ENCODE measurements at places on chromosomes 6 and 20. TPM values are rescaled to one million over a fixed set of nuclear protein-coding genes. Genes with fewer than 3 reads are reported as not detected.
A peak's percentile ranks its signal among the peaks of the same experiment; 100 is the strongest.

GRCh38 chr6:157264701-157265100 lies 58.6 kb downstream of the TMEM242 start:
- no peak overlapping the region for H3K27ac ChIP-seq
- peaks cover 14% of the 10 kb centered on the region for H3K27me3 ChIP-seq
- no peaks in the 10 kb centered on the region for H3K4me1 ChIP-seq
- H3K36me3 ChIP-seq: no peaks in the 10 kb centered on the region
- H3K4me3 ChIP-seq: no peak overlapping the region

- peaks cover 100% of the 10 kb centered on the region for H3K36me3 ChIP-seq
- peak overlapping the region; percentile 88 for H3K4me3 ChIP-seq
- H3K4me1 ChIP-seq: peaks cover 91% of the 10 kb centered on the region
- H3K27ac ChIP-seq: peak overlapping the region; percentile 97
Observed at GRCh38 chr20:57693670-57694329, 16.0 kb downstream of the PMEPA1 start.

DNA sequence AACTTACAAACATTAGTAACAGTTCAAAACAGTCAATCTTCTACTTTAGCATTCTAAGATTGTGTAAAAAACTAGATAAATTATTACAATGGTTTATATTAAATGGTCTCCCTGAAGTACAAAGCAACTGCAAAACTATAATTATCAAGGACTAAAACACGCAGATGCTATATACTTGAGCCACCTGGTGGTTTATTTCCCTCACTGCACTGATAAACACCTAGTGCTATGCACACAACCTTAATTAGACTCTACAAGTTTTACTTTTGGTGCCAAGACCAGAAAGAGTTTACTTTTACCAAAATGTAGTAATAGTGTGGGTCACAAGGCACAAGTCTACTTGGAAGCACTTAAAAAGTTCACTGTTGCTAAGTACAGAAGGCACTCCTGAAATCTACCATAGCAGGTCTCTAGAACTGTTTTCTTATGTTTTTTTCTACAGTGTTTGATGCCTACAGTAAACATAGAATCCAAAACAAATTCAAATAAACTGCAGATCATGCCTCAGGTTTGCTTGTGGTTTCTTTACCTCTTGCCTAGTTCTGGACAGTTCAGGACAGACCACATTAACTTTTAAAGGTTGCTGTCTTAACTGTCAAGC lies 49.2 kb downstream of the GMDS start:
- H3K27me3 ChIP-seq: no peaks in the 10 kb centered on the region
- peak; percentile 30 for DNase-seq
- no peak overlapping the region for H3K4me3 ChIP-seq
- H3K36me3 ChIP-seq: no peaks in the 10 kb centered on the region

- DNase-seq: peak; percentile 91
- H3K36me3 ChIP-seq: peaks cover 44% of the 10 kb centered on the region
- H3K27ac ChIP-seq: peak overlapping the region; percentile 91
Observed at GRCh38 chr6:27545271-27546046, 72.6 kb upstream of the ZNF184 start.

GRCh38 chr6:54860132-54860531 lies 13.6 kb downstream of the FAM83B start:
- H3K36me3 ChIP-seq: peaks cover 12% of the 10 kb centered on the region
- no peaks in the 10 kb centered on the region for H3K27me3 ChIP-seq
- H3K27ac ChIP-seq: peak overlapping the region; percentile 98
- DNase-seq: no peak
- peak overlapping the region; percentile 40 for H3K4me3 ChIP-seq
- peaks cover 69% of the 10 kb centered on the region for H3K4me1 ChIP-seq

DNA sequence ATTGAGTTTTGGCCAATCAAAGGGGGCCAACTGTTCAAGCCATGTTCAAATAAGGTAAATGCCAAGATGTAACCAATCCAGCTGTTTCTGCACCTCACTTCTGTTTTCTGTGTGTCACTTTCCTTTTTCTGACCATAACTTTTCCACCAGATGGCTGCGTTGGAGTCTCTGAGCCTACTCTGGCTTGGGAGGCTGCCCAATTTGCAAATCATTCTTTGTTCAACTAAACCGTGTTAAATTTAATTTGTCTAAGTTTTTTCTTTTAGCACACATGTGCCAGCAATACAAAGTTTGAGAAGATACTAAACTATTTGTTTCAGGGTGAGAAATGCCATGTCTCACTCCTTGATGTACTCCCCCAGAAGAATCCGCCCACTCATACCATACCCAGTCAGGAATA lies 52.1 kb downstream of the IYD start:
- H3K4me1 ChIP-seq: peaks cover 18% of the 10 kb centered on the region
- no peaks in the 10 kb centered on the region for H3K27me3 ChIP-seq
- H3K27ac ChIP-seq: no peak overlapping the region
- peaks cover 8% of the 10 kb centered on the region for H3K36me3 ChIP-seq
- no peak overlapping the region for H3K4me3 ChIP-seq

- no peak overlapping the region for H3K4me3 ChIP-seq
- H3K27ac ChIP-seq: no peak overlapping the region
- DNase-seq: no peak
- no peaks in the 10 kb centered on the region for H3K27me3 ChIP-seq
Observed at GRCh38 chr6:48733581-48733980, 622.6 kb upstream of the PTCHD4 start.

GRCh38 chr6:161266513-161267230 lies 7.2 kb downstream of the AGPAT4 start:
- peaks cover 4% of the 10 kb centered on the region for H3K36me3 ChIP-seq
- no peak overlapping the region for H3K27ac ChIP-seq
- peaks cover 11% of the 10 kb centered on the region for H3K4me1 ChIP-seq
- no peak overlapping the region for H3K4me3 ChIP-seq

FERMT1 gene
- total RNA-seq: 18.5 TPM

STMN3 gene
- 2.3 TPM for total RNA-seq

Data from Calu3 (cell line).